Activated CD8-positive, alpha-beta memory T cell treated with anti-CD3 and anti-CD28 coated beads, Interleukin-2, amount 50 U/mL, for 4 hours (primary cell): ENCODE measurements at places on chromosomes 2 and 18.

GRCh38 chr2:160612266-160612856 lies 118.8 kb upstream of the RBMS1 start:
- no peak for DNase-seq

DNA sequence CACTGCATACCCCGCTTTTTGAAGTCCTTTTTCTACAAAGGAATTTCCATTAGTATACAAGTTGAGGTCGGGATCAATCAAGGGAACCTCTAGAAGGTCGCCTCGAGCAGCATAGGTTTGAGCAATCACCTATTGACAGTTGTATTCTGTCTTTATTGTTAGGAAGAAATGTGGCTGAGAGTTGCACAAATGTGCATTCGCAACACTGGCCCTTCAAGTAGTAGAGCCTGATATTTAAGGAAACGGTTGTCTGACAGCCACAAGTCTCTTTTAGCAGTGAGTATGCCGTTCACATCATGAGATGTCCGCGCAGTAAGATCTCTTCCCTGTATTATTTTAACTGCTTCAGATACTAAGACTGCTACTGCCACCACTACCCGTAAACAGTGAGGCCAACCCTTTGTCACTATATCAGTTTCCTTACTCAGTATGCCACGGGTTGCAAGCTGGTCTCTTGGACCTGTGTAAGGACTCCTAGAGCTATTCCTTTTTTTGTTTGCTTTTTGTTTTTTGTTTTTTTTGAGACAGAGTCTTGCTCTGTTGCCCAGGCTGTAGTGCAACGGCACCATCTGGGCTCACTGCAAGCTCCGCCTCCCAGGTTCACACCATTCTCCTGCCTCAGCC lies 10.0 kb upstream of the STARD7 start:
- DNase-seq: no peak

- no peak for DNase-seq
Observed at GRCh38 chr2:96969321-96969720, 17.1 kb downstream of the FAM178B start.

DNA sequence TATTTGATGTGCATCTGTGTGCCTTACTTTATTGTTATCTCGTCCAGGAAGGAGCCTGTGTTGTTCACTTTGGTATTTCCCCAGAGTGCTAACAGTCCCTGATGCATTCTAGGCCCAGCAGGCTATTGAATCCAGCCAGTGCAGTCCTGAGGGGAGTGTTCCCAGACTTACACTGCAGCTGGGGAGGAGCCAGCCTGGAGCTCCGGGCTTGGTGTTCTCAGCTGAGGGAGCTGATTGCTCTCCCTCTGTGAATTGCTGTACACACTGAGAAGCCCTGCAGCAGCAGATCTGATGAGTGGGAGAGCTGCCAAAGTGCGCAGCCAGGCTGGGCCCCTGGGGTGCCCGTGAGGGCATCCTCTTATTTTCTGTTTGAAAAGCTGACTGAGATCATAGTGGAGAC lies 159.2 kb downstream of the GALNT3 start:
- no peak for DNase-seq
